ENCODE measurements at places on chromosomes 12 and 14. TPM values are rescaled to one million over a fixed set of nuclear protein-coding genes. Genes with fewer than 3 reads are reported as not detected.

GRCh38 chr12:12723681-12724420, 6.7 kb downstream of the CDKN1B start:
- peak overlapping the region; percentile 100 for H3K27ac ChIP-seq
- H3K36me3 ChIP-seq, result peaks cover 19% of the 10 kb centered on the region
- peak overlapping the region; percentile 97 for H3K4me3 ChIP-seq
- no peaks in the 10 kb centered on the region for H3K27me3 ChIP-seq

The OR4E2 gene
- not detected for total RNA-seq

The APOLD1 gene
- total RNA-seq, result 3.1 TPM

The IFNG gene
- 0.99 TPM for total RNA-seq

DNA sequence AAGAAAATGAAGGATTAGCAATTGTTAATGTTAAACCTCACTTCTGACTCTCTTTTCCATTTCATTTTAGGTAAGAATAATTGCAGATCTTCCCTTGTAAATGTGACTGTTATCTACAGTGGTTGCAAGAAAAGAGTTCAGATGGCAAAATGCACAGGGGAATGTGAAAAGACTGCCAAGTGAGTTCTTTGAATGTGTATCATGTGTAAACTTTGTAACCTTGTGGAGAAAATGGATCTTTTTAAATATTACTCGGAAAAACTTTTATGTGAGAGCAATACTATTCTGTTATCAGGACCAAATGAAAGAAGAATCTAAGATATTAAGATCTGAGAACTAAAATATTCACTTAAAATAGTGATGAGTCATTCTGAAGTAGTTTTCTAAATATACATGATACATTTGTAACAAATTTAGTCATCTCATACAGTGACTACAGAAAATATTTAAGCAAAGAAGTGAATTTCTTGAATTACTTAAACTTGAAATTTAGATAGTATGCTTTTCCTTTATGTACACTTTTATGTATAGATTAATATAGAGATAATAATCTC, 122.5 kb upstream of the CNTN1 start:
- DNase-seq, result no peak
- H3K27me3 ChIP-seq, result no peaks in the 10 kb centered on the region
- no peak overlapping the region for H3K4me3 ChIP-seq
- no peaks in the 10 kb centered on the region for H3K36me3 ChIP-seq
- H3K4me1 ChIP-seq, result no peaks in the 10 kb centered on the region

The HEATR5A gene
- total RNA-seq, result 8.3 TPM

GRCh38 chr14:62097072-62097471, 334.9 kb downstream of the SNAPC1 start:
- H3K4me1 ChIP-seq, result no peaks in the 10 kb centered on the region
- no peaks in the 10 kb centered on the region for H3K36me3 ChIP-seq
- no peak overlapping the region for H3K27ac ChIP-seq
- H3K27me3 ChIP-seq, result peaks cover 13% of the 10 kb centered on the region
- H3K4me3 ChIP-seq, result no peak overlapping the region

GRCh38 chr12:105803292-105803691, 335.5 kb downstream of the NUAK1 start:
- no peak for DNase-seq
- H3K27ac ChIP-seq, result no peak overlapping the region
- no peaks in the 10 kb centered on the region for H3K27me3 ChIP-seq
- H3K4me1 ChIP-seq, result no peaks in the 10 kb centered on the region
- no peak overlapping the region for H3K4me3 ChIP-seq

- DNase-seq, result no peak
- no peak overlapping the region for H3K4me3 ChIP-seq
- peaks cover 12% of the 10 kb centered on the region for H3K4me1 ChIP-seq
- H3K27me3 ChIP-seq, result peaks cover 5% of the 10 kb centered on the region
- H3K36me3 ChIP-seq, result no peaks in the 10 kb centered on the region
Observed at GRCh38 chr12:93526786-93527428, 45.6 kb upstream of the SOCS2 start.

DNA sequence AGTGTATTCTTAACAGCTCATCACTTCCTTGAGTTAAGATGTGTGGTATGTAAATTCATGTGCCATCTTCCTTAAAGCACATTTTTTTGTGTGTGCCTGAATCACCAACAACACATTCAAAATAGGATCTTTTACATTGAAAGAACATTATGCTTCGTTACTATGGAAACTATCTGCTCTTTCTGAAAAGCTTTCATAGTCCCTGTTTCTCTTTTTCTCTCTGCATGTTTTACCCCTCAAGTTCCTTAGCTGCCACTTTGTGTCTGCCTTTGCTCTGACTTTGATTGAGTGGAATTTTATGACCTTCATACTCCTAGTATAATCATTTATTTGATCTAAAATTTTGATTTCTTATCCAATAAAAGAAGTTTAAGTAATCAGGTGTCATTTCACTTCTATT, 880.3 kb upstream of the FOXG1 start:
- no peak overlapping the region for H3K4me3 ChIP-seq
- no peaks in the 10 kb centered on the region for H3K36me3 ChIP-seq
- no peaks in the 10 kb centered on the region for H3K27me3 ChIP-seq

The OR4K2 gene
- not detected for total RNA-seq

GRCh38 chr14:102775855-102776760, 1.1 kb upstream of the TRAF3 start:
- peak overlapping the region; percentile 93 for H3K27ac ChIP-seq
- H3K36me3 ChIP-seq, result peaks cover 4% of the 10 kb centered on the region
- peaks cover 1% of the 10 kb centered on the region for H3K27me3 ChIP-seq
- peak overlapping the region; percentile 89 for H3K4me3 ChIP-seq
- H3K4me1 ChIP-seq, result peaks cover 33% of the 10 kb centered on the region
- DNase-seq, result no peak

DNA sequence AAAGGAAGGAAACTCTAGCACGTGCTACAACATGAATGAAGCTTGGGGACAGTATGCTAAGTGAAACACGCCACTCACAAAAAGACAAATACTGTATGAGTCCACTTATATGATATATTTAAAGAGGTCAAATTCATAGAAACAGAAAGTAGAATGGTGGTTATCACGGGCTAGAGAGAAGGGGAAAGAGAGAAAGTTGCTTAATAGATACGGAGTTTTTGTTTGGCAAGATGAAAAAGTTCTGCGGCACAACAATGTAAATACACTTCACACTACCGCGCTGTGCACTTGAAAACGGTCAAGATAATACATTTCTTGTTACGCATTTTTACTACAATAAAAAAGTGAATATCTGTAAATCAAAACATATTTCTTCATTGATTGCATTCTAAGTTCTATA, 37.3 kb downstream of the FBLN5 start:
- DNase-seq, result no peak
- peaks cover 5% of the 10 kb centered on the region for H3K27me3 ChIP-seq
- no peak overlapping the region for H3K4me3 ChIP-seq

DNA sequence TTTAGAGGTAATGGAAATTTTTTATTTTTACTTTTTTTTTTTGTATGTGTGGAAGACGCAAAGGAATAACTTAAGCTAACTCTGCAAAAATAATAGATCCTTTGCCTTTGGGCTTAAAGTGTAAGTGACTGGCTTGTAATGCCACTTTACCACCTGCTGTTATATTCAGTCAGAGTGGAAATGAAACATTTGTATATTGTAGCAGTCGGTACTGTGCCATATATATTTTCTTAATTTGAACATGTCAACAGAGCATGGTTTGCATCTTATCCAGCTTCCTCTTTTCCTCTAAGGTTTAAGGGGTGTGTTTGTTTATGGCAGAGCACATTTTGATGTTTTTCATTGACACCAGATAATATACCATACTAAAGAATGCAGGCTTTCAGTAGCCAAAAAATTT, 176.6 kb downstream of the TRHDE start:
- no peak overlapping the region for H3K4me3 ChIP-seq
- no peak overlapping the region for H3K27ac ChIP-seq
- H3K36me3 ChIP-seq, result no peaks in the 10 kb centered on the region
- DNase-seq, result no peak

GRCh38 chr14:20610002-20610765, 19.0 kb upstream of the RNASE12 start:
- DNase-seq, result peak; percentile 58
- H3K36me3 ChIP-seq, result no peaks in the 10 kb centered on the region
- H3K27me3 ChIP-seq, result no peaks in the 10 kb centered on the region
- peaks cover 8% of the 10 kb centered on the region for H3K4me1 ChIP-seq
- H3K4me3 ChIP-seq, result no peak overlapping the region

The GPR137C gene
- total RNA-seq, result 0.70 TPM

The TRIM9 gene
- 0.07 TPM for total RNA-seq

The ANKRD33 gene
- not detected for total RNA-seq

DNA sequence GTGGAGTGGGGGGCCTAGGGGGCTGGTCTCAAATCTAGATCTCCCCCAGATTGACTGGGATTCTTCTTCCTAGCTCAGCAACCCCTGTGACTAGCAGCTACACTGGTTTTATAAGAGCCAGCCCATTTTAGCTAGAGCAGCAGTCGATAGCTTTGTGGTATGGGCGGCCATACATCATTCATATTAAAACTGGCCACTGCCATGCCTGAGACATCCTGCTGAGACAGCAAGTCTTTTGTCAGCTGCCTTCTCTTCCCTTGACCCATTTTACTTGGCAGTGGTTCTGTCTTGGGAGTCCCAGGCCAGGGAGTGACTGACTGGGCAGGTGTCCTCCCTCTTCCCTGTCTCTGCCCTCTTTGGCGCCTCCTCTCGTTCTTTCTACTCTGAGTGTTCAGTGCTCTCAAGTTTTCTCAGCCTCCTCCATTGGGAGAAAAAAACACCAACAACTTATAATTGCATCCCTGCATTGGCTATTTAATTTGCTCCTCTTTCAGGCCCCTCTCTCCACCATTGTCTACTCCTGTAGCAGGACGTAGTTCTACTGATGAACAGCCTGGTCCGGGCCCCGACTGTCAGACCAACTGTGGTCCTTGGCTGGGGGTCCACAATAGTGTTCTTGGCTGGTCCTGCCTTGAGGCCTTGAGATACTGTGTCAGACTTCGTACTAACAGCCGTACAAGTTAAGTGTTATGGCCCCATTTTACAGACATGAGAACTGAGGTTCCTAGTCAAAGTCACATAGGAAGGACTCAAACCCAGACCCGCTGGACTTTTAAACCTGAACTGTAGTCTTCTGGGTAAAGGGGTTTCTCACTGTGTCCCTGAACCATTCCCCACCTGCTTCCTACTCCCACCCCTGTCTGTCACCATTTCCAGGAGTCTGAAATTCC, 18.3 kb upstream of the JDP2 start:
- no peak for DNase-seq
- H3K4me3 ChIP-seq, result no peak overlapping the region
- H3K36me3 ChIP-seq, result peaks cover 2% of the 10 kb centered on the region

DNA sequence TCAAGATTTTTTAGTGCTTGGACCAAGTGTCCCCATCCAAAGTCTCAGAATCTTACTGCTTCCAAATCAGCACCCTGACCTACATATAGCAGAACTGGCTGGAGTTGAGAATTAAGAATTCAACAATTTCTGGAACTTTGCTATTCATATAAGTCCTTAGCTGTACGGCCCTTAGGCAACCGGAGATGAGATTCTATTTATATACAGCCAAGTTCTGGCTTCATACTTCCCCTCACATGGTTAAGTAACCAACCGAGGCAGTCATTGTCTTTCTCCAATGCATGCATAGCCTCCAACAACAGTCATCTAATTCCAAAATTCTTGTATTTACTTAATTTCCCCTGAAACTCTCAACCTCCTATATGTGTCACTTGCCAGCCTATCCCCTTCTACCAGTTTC, 76.6 kb downstream of the SINHCAF start:
- no peaks in the 10 kb centered on the region for H3K4me1 ChIP-seq
- no peak overlapping the region for H3K27ac ChIP-seq
- no peak overlapping the region for H3K4me3 ChIP-seq

All from T-helper 17 cell (primary cell).